AG04449 (cell line): ENCODE measurements at places on chromosomes 5 and 9.

- no peak for DNase-seq
These were observed 8.9 kb downstream of the CTNNA1 start for GRCh38 chr5:138762110-138762509.

GRCh38 chr5:180832638-180833068, 28.4 kb downstream of the ZFP62 start:
- DNase-seq = no peak

GRCh38 chr5:44332285-44332971, 56.8 kb downstream of the FGF10 start:
- peak; percentile 2 for DNase-seq

DNA sequence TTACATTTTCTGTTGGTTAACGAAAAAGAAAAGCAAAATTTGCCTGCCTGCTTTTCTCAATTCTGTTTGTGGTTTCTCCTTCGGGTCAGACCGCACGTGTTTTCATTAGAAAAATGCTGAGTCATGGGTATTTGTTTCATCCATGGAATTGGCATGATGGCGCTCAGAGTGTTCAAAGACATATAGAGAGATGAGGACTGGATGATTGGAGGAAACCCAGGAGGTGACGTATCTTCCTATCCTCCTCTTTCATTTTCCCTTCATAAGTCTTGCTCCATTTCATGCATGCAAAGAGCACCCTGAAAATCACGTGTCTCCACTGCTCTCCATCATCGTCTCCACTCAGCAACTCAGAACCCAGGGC, 353.8 kb upstream of the WWC1 start:
- no peak for DNase-seq

GRCh38 chr5:176379881-176380280, 8.5 kb downstream of the NOP16 start:
- DNase-seq = no peak

DNA sequence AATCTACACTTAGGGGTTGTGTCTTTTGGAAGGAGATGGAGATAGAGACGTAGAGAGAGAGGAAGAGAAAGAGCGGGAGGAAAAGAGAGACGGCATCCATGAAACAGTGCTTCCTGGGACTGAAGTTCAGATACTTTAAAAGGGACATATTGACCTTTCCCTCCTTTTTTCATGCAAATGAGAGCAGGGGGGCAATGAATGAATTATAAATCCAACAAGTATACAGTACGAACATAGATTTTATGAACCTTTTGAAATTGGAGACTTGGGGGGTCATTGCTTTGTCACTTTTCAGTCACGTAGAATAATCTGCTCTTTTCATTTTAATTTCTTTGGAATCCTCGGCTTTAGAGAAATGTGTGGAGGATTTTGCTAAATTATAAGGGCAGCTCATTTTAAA, 364.2 kb downstream of the MAT2B start:
- DNase-seq = no peak

DNA sequence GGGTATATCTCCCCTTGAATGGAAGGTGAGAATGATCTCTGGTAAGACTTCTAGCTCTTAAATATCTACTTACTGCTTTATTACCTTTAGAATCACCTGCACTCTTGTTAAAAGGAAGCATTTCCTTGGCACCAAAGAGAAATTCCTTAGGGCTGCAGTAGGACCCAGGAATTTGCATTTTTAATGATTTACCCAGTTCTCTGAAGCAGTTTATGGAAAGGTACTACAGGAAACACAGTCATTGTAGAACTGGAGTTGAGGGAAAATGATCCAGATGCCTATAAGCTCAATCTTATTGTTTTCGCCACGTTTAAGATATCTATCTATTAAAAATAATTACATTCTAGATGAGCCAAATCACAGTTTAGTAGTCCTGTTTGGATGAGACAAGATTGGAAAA, 9.5 kb upstream of the C9 start:
- DNase-seq = no peak

DNA sequence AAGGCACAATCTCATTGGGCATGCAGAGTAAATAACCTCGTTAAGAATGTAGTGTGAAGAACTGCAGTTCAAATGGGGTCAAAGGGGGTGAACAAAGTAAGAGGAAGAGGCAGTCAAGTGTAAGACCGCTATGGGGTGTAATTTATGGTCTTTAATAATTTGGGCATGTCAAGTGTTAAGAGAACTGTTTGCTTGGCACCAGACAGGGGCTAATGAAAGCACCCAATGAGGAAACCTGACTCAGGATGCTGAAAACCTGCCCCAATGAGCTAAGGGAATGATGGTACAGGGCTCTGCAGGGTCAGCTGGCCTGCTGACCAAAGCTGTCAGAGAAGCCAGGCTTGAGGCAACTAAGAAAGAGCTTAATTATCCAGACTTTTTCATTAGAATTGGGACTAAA, 368.1 kb downstream of the DTWD2 start:
- DNase-seq = no peak
